ENCODE measurements at places on chromosomes 5 and 9. TPM values are rescaled to one million over a fixed set of nuclear protein-coding genes. Genes with fewer than 3 reads are reported as not detected.

DNA sequence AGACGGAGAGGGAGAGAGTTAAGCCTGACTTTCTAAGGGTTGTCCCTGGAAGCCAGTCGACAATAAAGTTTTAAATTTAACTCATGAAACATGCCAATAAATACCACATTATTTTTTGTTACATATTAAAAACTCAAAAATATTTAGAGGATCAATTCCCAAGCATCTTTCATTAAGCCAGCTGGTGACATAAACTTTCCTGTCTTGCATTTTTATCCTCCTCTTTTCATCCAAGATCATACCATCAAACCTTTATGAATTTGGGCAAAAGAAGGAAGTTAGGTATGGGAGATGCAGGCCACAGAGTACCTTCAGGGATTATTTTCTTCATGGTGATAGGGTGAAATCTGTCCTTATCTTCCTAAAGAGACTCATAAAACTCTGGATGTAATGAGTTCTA, 178.3 kb upstream of the FBXL17 start:
- no peak overlapping the region for H3K27ac ChIP-seq
- H3K4me1 ChIP-seq, result no peaks in the 10 kb centered on the region
- H3K27me3 ChIP-seq, result no peaks in the 10 kb centered on the region
- H3K4me3 ChIP-seq, result no peak overlapping the region
- DNase-seq, result no peak
- H3K36me3 ChIP-seq, result no peaks in the 10 kb centered on the region

- H3K36me3 ChIP-seq, result no peaks in the 10 kb centered on the region
- no peak overlapping the region for H3K27ac ChIP-seq
Observed at GRCh38 chr9:109319626-109320241, 1.1 kb downstream of the EPB41L4B start.

- no peaks in the 10 kb centered on the region for H3K36me3 ChIP-seq
- peak; percentile 83 for DNase-seq
- H3K27me3 ChIP-seq, result no peaks in the 10 kb centered on the region
- H3K4me1 ChIP-seq, result no peaks in the 10 kb centered on the region
- H3K27ac ChIP-seq, result peak overlapping the region; percentile 88
Observed at GRCh38 chr5:172932313-172933017, 26.8 kb upstream of the RPL26L1 start.

DNA sequence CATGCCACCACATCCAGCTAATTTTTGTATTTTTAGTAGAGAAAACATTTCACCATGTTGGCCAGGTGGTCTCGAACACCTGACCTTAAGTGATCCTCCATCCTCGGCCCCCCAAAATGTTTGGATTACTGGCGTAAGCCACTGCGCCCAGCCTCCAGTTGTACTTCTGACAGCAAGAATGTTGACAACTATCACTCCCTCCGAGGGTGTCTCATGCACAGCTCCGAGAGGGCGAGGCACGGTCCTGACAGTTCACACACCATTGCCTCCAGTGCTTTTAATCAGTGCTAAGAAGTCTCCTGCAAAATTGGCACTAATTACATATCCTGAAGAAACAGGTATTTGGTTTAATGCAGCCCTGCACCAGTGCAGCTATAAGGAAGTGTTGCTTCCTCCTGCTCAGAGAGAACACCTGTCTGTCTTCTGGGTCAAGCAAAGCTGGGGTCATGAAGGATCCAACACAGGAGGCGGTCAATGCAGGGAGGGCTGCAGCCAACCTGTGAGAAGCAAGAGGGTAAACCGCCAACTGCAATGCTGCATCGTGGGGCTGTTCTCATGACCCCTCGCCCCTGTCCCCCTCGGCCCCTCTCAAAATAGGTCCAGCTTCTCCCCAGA, 184.0 kb downstream of the MED10 start:
- H3K4me1 ChIP-seq, result no peaks in the 10 kb centered on the region
- no peaks in the 10 kb centered on the region for H3K36me3 ChIP-seq
- H3K27me3 ChIP-seq, result no peaks in the 10 kb centered on the region
- no peak overlapping the region for H3K4me3 ChIP-seq

GRCh38 chr5:69048230-69048629, 45.6 kb upstream of the SLC30A5 start:
- H3K4me1 ChIP-seq, result peaks cover 14% of the 10 kb centered on the region
- no peak overlapping the region for H3K27ac ChIP-seq
- H3K27me3 ChIP-seq, result no peaks in the 10 kb centered on the region
- H3K36me3 ChIP-seq, result no peaks in the 10 kb centered on the region

- H3K36me3 ChIP-seq, result no peaks in the 10 kb centered on the region
- no peak for DNase-seq
- H3K4me1 ChIP-seq, result no peaks in the 10 kb centered on the region
- H3K27me3 ChIP-seq, result no peaks in the 10 kb centered on the region
- no peak overlapping the region for H3K4me3 ChIP-seq
Observed at GRCh38 chr5:98231089-98231488, 542.4 kb upstream of the RGMB start.

DNA sequence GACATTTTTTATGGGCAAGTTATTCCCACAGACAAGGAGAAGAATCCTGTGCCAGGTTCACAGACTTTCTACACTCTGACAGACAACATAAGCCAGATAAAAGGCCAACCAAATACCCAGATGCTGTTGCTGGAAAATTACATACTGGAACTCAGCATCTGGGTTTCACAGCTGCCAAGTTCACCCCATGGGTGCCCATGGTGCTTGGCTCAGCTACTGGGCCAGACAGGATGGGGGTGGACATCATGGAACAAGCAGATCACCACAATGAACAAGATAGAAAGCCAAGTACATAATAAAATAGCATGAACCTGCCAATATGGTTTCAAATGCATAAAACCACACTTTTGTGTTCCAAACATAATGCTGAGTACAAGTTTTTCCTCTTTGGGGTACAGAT, 999.8 kb downstream of the NR2F1-AS1 start:
- H3K27me3 ChIP-seq, result no peaks in the 10 kb centered on the region
- H3K27ac ChIP-seq, result no peak overlapping the region
- H3K4me1 ChIP-seq, result no peaks in the 10 kb centered on the region

DNA sequence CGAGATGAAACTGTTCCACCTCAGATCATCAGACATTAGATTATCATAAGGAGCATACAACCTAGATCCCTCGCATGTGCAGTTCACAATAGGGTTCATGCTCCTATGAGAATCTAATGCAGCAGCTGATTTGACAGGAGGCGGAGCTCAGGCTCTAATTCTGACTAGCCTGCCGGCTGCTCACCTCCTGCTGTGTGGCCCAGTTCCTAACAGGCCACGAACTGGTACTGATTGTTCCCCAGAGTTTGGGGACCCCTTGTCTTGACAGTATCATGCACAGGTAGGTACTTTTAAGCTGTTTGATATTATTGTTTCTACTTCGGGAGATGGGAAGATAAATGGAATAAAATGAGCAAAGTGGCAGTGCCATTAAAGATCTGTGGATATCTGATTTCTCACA, 66.9 kb downstream of the ZCCHC7 start:
- no peaks in the 10 kb centered on the region for H3K36me3 ChIP-seq
- H3K4me3 ChIP-seq, result no peak overlapping the region
- H3K27me3 ChIP-seq, result no peaks in the 10 kb centered on the region
- no peak overlapping the region for H3K27ac ChIP-seq

DNA sequence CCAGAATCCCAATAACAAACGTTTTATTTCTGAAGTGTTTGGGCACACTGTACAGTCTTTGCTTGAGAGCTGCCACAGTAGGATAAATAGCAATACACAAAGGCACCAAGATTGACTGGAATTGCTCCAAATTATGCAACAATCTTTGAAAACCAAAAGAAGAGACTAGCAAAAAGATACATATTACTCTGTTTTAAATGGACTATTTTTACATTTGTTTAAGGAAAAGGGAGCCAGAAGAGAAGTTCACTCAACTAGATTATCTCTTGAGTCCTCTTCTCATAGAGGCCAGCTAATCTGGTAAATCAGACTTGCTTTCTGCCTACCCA, 385.0 kb upstream of the SLC30A5 start:
- H3K27ac ChIP-seq, result no peak overlapping the region
- no peak overlapping the region for H3K4me3 ChIP-seq
- no peaks in the 10 kb centered on the region for H3K36me3 ChIP-seq
- H3K27me3 ChIP-seq, result no peaks in the 10 kb centered on the region
- no peaks in the 10 kb centered on the region for H3K4me1 ChIP-seq

- no peak overlapping the region for H3K27ac ChIP-seq
- no peaks in the 10 kb centered on the region for H3K27me3 ChIP-seq
- no peak overlapping the region for H3K4me3 ChIP-seq
- DNase-seq, result no peak
Observed at GRCh38 chr9:111605041-111605559, 5.7 kb upstream of the PTGR1 start.

DNA sequence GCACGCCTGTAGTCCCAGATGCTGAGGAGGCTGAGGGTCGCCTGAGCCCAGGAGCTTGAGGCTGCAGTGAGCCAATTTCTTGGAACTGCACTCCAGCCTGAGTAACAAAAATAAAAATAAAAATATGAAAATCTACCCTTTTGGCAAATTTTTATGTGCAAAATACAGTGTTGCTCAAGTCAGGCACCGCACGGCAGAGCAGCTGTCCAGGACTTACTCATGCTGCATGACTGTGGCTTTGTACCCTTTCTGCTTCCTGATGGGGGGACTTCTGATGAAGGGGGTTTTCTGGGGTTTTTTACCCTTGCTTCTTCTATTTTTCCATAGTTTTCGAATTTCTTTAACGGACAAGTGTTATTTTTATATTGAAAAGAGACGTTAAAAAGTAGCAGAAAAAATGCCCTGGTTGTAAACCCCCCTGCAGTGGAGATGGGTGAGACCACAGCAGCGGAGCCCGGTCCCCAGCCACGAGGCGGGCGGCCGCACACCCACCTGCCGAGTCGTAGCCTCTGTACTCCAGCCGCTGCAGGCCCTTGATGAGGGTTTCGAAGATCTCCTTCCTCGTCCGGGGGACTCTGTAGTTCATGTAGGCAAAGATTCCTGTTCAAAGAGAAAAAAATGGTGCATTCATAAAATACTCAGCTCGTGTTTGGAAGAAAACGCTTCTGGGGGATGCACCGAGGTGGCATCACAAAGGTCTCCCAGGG, 15.0 kb downstream of the GFPT2 start:
- DNase-seq, result no peak
- H3K4me3 ChIP-seq, result no peak overlapping the region

GRCh38 chr9:107810461-107810961, 320.9 kb upstream of the KLF4 start:
- no peaks in the 10 kb centered on the region for H3K27me3 ChIP-seq
- no peak for DNase-seq
- H3K4me3 ChIP-seq, result no peak overlapping the region

- no peaks in the 10 kb centered on the region for H3K36me3 ChIP-seq
- no peak overlapping the region for H3K27ac ChIP-seq
- H3K27me3 ChIP-seq, result no peaks in the 10 kb centered on the region
- H3K4me3 ChIP-seq, result no peak overlapping the region
Observed at GRCh38 chr9:109481856-109482255, 16.3 kb downstream of the PTPN3 start.

- no peak overlapping the region for H3K27ac ChIP-seq
- no peak overlapping the region for H3K4me3 ChIP-seq
- no peaks in the 10 kb centered on the region for H3K36me3 ChIP-seq
- peaks cover 33% of the 10 kb centered on the region for H3K4me1 ChIP-seq
Observed at GRCh38 chr5:102792705-102793104, 37.6 kb downstream of the PAM start.

DNA sequence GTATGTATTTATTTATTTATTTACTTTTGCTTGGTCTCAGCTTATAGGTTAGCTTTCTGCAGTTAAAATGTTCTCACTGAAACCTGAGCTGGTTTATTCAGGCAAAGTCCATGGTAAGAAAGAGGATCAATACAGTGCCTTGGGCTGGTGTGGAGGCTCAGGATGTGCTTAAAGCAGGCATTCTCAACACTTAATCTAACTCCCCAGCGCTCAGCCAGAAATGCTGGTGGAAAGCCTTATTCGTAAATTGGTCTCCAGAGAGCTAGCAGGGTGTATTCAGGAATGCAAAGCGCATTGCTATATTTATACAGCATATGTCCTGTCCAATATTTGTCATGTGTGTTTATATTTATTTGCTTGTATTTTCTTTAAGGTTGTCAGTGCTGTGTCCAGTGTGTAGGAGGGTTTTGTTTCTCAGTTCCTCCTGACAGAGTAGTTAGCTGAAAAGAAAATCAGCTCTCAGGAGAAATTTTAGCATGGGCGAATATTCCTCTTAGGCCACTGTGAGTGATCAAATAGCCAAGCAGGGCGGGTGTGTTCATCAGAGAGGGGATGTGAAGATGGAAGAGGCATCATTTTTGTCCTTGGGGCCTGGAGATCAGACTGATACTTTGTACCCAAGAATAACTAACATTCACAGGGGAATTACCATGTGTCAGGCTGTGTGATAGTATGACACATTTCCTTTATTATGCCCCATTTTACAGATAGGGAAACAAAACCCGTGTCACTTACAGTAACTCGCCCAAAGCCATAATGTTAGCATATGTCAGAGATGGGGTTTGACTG, 65.8 kb downstream of the DOCK2 start:
- DNase-seq, result no peak
- H3K4me3 ChIP-seq, result no peak overlapping the region
- no peak overlapping the region for H3K27ac ChIP-seq
- H3K4me1 ChIP-seq, result peaks cover 17% of the 10 kb centered on the region
- H3K36me3 ChIP-seq, result no peaks in the 10 kb centered on the region
- H3K27me3 ChIP-seq, result no peaks in the 10 kb centered on the region

GRCh38 chr5:154309371-154309745, 118.8 kb downstream of the GALNT10 start:
- DNase-seq, result no peak
- H3K36me3 ChIP-seq, result no peaks in the 10 kb centered on the region
- peaks cover 5% of the 10 kb centered on the region for H3K4me1 ChIP-seq
- H3K27me3 ChIP-seq, result no peaks in the 10 kb centered on the region
- no peak overlapping the region for H3K27ac ChIP-seq

DNA sequence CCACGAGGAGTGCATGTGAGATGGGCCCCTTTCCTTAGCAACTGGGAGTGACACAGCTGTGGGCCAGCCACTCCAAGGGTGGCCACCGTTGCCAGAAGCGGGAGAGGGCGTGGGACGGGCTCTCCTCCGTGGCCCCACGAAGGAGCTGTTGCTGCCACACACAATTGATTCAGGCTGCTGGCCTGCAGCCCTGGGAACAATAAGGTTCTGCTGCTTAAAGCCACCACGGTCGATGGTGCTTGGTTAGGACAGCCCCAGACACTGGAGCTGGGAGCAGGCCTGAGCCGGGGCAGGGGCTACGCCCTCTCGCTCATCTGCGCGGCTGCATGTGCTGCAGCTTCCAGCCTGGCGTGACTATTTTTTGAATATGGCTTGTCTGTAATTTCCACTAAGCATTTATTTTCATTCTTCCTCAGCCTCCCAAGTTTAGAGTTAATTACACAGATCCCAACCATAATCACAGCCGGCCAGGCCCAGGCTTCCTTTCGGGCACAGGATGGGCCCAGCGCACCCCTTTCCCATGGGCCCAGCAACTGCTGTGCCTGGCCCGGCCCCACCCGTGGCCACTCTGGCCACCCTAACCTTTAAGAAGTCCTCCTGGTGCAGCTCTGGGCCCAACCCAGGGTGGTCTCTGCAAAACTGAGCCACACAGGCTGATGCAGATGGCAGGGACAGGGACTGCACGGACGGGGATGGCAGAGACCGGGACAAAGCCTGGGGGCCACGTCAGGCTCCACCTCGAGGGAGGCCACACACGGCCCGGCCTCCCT, 49.7 kb downstream of the VAV2 start:
- no peak overlapping the region for H3K27ac ChIP-seq
- peaks cover 3% of the 10 kb centered on the region for H3K4me1 ChIP-seq
- H3K36me3 ChIP-seq, result no peaks in the 10 kb centered on the region

The FBN2 gene
- 9.4 TPM for total RNA-seq

The NIM1K gene
- 1.1 TPM for total RNA-seq

The PAM gene
- 411 TPM for total RNA-seq

The CNTNAP3B gene
- 6.6 TPM for total RNA-seq

The C5orf34 gene
- total RNA-seq, result 0.96 TPM

The FOXD4 gene
- 0.29 TPM for total RNA-seq

The CCDC183 gene
- total RNA-seq, result 0.90 TPM

The CHMP5 gene
- 114 TPM for total RNA-seq

The GRPEL2 gene
- total RNA-seq, result 13.8 TPM

The STC2 gene
- total RNA-seq, result 2.1 TPM
